Epithelial cell of esophagus (primary cell): ENCODE measurements at places on chromosomes 1 and 21.

- peak; percentile 37 for DNase-seq
Observed at GRCh38 chr1:231921646-231922345, 295.2 kb downstream of the DISC1 start.

GRCh38 chr1:91895832-91896556 is 10.0 kb upstream of the TGFBR3 start:
- no peak for DNase-seq

- DNase-seq: no peak
Observed at GRCh38 chr1:36922593-36923426, 111.5 kb downstream of the GRIK3 start.

DNA sequence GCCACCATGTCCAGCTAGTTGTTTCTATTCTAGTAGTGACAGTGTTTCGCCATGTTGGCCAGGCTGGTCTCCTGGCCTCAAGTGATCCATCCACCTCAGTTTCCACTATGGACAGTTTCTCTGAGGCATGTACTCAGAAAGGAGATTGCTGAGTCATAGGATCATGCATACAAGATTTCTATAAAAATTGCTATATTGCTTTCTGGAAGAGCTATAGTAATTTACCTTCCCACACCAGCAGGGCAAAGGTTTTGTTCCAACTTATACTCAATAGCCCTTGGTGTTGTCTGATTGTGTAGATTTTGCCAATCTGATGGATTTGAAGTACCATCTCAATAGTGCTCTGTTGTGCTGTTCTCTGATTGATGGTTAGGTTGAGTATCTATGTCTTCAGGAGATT is 15.6 kb upstream of the ATP1A1 start:
- DNase-seq: no peak

DNA sequence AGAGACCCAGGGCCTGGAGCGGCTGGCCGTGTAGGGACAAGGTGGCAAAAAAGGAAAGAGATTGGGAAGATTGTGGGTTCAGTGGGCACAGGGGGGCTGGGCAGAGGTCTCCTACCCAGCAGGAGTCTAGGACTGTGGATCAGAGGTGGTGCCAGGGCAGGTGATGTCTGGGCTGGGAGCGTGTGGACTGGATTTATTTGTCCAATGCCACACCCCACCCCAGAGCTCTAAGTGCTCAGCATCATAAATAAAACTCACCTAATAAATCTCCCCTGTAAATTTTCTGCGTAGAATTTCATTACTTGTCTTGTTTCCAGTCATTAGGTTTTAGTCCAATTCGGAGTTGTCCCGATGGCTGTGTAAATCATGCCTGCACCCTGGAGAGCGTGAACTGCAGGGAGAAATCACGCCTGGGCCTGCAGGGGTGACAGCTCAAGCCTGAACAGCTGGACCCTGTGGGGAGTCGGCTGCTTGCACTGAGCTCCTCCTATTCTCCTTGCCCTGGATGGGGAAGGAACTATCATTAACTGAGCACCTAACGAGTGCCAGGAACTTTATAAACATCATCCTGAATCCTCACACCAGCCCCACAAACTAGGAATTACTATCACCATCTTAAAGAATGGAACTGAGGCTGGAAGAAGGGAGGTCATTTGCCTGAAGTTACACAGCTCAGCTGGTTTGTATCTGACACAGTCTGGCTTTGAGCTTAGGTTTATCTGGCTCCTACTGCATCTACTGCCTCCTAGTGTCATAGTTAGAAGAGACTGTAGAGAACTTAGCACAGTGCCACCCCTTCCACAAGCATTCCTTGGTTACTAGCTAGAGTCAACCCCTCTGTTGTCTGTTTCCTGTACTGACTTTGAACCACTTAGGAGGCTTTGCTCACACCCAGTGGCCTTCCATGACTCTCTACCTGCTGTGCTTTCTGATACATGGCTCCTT is 25.0 kb upstream of the POU3F1 start:
- peak; percentile 48 for DNase-seq

DNA sequence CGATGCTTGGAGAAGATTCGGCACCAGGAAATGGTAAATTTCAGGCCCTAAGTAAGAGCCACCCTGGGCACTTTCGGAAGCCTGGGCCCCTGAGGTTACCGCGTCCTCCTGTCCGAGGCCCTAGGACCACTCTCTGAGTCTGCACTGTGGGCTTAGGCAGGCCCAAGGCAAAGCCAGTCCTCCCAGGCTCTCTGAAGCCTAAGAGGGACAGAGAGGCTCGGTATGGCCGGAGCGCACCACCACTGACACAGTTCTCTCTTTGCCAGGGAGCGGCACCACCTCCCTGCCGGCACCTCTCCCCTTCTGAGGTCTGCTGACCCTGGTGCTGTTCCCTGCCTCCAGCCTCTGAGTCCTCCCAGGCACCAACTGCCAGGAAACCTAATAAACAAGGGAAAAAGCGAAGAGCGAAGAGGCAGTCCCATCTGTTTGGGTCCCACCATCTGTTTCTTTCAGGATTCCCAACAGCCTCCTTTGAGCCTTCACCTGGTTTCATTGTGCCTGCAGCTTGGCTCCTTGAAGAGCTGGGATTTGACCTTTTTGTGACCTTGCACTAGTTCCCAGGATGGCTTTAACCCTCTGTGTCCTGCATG is 57.7 kb downstream of the VWA5B1 start:
- no peak for DNase-seq
